Right kidney (tissue), 9 donors: ENCODE measurements at places on chromosomes 4 and X.

- DNase-seq: no peak
Observed at GRCh38 chr4:18973296-18973695, 951.7 kb upstream of the LCORL start.

GRCh38 chrX:10660171-10660570, 39.8 kb upstream of the MID1 start:
- no peak for DNase-seq

GRCh38 chr4:41212616-41213203, 1.6 kb downstream of the APBB2 start:
- peak; percentile 36 for DNase-seq

GRCh38 chr4:174304664-174305063, 21.0 kb downstream of the CEP44 start:
- DNase-seq: no peak

DNA sequence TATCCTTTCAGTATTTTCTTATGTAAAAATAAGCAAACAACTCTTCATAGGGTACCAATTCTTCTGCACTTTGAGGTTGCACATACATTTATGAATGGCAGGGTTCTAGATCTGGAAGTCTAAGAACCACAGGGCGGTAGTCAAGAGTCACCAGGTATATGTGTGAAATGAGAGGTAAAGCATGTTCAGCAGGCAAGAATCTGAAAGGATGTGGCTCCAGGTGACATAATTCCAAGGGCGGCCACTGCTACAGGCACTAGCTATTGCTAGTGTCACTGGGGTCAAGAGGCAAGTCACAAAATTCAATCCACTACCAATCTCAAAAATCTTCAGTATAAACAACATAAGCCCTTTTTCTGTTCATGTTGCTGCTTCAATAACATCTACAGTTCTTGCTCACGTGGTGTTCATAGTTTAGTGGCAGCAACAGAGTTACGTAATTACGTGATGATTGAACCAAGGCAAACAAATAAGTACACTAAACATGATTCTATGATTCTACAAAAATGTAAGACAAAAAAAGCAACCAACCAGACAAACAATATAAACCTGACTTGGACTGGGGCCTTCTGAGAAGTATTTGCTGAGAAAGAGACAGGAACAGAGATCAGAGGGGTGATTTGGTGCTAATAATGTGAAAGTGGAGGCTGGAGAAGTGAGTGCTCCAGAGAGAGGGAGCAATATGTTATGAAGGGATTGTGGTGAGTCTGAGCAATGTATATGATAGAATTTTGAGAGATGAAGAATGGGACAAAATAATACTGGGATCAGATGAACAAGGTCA, 101.7 kb downstream of the NAA11 start:
- no peak for DNase-seq

- no peak for DNase-seq
Observed at GRCh38 chr4:109864134-109864533, 16.2 kb downstream of the LRIT3 start.

- peak; percentile 9 for DNase-seq
Observed at GRCh38 chr4:165464376-165464775, 85.6 kb downstream of the CPE start.
